ENCODE measurements at places on chromosomes 4 and X. TPM values are rescaled to one million over a fixed set of nuclear protein-coding genes. Genes with fewer than 3 reads are reported as not detected.

The CTAG2 gene
- total RNA-seq = not detected

The SLC34A2 gene
- not detected for total RNA-seq

The TBC1D19 gene
- 9.7 TPM for total RNA-seq

The MTHFD2L gene
- 8.4 TPM for total RNA-seq

The NKX1-1 gene
- total RNA-seq = not detected

The NPY2R gene
- total RNA-seq = not detected

The ENPEP gene
- 12.7 TPM for total RNA-seq

The TRPC3 gene
- total RNA-seq = 3.3 TPM

The MAPK10 gene
- total RNA-seq = 18.6 TPM

The FOXP3 gene
- not detected for total RNA-seq

The IL21 gene
- not detected for total RNA-seq

The MBTPS2 gene
- total RNA-seq = 7.9 TPM

The GLOD5 gene
- total RNA-seq = not detected

The GC gene
- not detected for total RNA-seq

The SOD3 gene
- 1.7 TPM for total RNA-seq

The HPGD gene
- total RNA-seq = 6.4 TPM

The FHDC1 gene
- total RNA-seq = 0.03 TPM

The AMOT gene
- 8.3 TPM for total RNA-seq

The TBL1X gene
- total RNA-seq = 21.4 TPM

The NEXMIF gene
- total RNA-seq = not detected

The SPARCL1 gene
- not detected for total RNA-seq

The SYP gene
- total RNA-seq = 0.53 TPM

The PABPC1L2B gene
- not detected for total RNA-seq

The GPR119 gene
- not detected for total RNA-seq

The AREG gene
- 0.25 TPM for total RNA-seq

The TCP11X2 gene
- not detected for total RNA-seq

The SHOX gene
- total RNA-seq = not detected

The SHROOM4 gene
- total RNA-seq = 6.6 TPM

The S100P gene
- total RNA-seq = not detected

The SSX1 gene
- total RNA-seq = not detected

The PLXNB3 gene
- 0.03 TPM for total RNA-seq

The ADAM29 gene
- total RNA-seq = not detected

The CXorf65 gene
- not detected for total RNA-seq

The CDS1 gene
- total RNA-seq = not detected

The TLR1 gene
- 0.41 TPM for total RNA-seq

The POU4F2 gene
- not detected for total RNA-seq

The OCIAD2 gene
- 14.3 TPM for total RNA-seq

The UGT2A1 gene
- total RNA-seq = not detected

The TMEM31 gene
- not detected for total RNA-seq

The IL3RA gene
- not detected for total RNA-seq

The ARSJ gene
- 51.5 TPM for total RNA-seq

The PLAC1 gene
- total RNA-seq = not detected

The DCAF4L1 gene
- not detected for total RNA-seq

The C4orf51 gene
- total RNA-seq = not detected

The BGN gene
- 0.08 TPM for total RNA-seq

The YY2 gene
- 1.7 TPM for total RNA-seq

The NKX6-1 gene
- 3.3 TPM for total RNA-seq

The CFAP47 gene
- total RNA-seq = not detected

The FGFR3 gene
- total RNA-seq = 13.8 TPM

Data from SJSA1 (cell line).